8988T (cell line): ENCODE measurements at places on chromosomes 1 and 21.

- DNase-seq, result no peak
Measured at GRCh38 chr1:27931184-27931583, 3.6 kb upstream of the SMPDL3B start.

GRCh38 chr1:88888750-88889149, 2.6 kb downstream of the GTF2B start:
- DNase-seq, result no peak

- DNase-seq, result no peak
Measured at GRCh38 chr1:242842094-242842493, 317.6 kb upstream of the PLD5 start.

GRCh38 chr1:61092642-61093041, 10.3 kb downstream of the NFIA start:
- DNase-seq, result no peak

DNA sequence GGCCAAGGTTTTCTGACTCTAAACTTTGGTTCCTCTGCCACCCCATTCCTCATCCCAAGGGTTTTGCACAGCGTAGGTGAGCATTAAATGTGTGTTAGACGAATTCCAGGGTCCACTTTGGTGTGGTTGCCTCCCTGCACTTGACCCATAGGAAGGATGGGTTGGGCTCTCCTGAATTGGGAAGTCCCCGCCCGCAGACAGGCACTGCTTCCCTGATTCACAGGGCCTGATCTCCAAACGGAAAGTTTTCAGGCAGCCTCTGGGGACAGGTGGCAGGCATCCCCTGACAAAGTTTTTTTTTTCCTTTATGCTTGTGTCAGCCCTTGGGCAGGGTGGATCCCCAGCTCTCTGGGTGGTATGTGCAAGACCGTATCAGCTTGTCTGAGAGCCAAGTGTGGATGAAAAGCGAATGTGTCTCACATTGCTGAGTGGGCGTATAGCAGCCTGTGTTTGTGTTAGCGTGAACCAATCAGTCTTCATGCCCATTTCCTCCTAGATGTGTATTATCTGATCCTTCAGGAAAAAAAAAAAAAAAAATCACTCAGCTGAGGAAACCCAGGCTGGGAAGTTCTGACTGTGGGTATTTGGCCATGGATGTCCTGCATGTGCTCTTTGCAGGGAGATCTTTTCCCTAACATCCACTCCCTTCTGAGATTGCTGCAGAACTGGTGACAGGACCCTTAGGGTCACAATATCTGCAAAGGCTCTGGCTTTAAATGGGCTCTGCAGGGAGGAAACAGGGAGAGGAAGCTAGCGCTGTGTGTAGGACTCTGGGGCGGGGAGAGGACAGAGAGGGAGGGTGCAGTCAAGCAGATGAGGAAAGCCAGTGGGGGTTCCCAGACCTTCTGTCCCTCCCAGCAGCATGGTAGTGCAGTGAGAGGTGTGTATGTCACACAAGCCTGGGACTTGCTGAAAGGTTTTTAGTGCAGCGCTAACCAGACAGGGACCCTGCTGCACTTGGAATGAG, 42.2 kb upstream of the TRABD2B start:
- DNase-seq, result no peak

DNA sequence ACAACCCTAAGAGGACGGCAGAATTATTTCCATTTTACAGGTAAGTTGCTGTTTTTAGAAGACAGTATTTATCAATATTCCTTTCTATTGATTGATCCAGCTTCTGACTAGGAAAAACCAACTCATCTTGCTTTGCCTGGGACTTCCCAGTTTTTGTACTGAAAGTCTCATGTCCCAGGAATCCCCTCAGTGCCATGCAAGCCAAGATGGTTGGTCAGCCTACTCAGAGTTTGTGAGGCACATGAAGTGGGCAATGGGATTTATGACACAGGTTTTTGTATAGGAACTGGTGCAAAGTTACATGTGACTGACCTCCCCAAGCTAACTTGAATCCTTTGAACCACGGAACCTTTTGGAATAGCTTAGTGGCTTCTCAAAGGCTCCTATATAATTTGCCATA, 45.5 kb downstream of the GNG12 start:
- DNase-seq, result no peak

- DNase-seq, result no peak
Measured at GRCh38 chr1:245779797-245780755, 625.3 kb downstream of the KIF26B start.

DNA sequence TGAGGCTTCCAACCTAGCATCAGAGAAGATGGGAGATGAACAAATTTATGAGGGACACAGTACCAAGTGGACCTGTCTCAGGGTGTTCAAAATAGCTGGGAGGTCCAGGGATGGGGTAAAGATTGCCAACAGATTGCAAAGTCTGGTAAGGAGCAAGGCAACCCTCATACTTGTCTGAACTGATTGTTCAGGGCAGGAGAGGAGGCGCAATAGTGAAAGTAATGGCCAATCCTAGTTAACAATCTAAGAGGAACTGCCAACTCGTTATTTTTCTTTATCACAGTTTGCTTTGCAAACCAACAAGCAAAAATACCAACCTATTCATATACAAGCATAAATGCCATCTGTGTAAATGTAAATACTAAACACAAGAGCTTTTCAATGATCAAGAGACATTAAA, 78.4 kb upstream of the S1PR1 start:
- no peak for DNase-seq

DNA sequence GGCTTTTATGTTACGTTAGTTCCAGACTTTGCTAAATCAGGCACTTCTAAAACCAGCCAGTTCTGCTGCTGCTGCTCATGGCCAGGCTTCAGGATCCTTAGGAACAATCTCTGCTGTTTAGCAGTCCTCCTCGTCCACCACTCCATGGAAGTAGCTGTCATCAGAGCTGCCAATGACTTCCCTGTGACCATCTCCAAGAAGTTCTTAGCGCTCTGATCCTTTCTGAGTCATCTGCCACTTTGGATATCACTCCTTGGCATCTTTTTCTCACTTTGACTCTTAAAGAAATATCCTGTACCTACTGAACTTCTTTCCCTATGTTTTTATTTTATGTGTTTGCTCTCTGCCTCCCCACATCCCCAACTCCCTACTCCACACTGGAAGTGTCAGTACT, 14.7 kb upstream of the IRF2BP2 start:
- DNase-seq, result no peak

DNA sequence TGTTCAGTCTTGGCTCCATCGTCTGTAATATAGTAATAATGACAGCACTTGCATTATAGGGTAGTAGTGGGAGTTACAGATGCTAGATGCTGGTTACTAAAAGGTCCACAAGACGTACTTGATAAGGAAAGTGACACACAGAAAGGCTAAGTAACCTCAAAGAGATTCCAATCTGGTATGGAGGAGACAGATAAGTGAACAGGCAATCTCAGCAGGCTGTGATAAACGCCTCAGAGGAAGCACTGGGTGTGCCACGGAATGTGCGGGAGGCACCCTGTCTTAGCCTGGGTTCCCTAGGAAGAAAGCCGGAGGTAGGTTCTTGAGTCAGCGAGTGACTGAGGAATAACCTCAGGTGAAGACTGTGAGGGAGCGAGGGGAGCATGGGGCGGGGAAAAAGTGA, 4.6 kb upstream of the CTPS1 start:
- no peak for DNase-seq

- DNase-seq, result no peak
Measured at GRCh38 chr21:39150877-39151276, 32.4 kb downstream of the PSMG1 start.

GRCh38 chr1:228830185-228830953, 95.1 kb downstream of the RHOU start:
- DNase-seq, result no peak

- DNase-seq, result no peak
Measured at GRCh38 chr1:156420205-156421061, 51.4 kb downstream of the RHBG start.

GRCh38 chr1:5423109-5423508, 569.1 kb downstream of the NPHP4 start:
- no peak for DNase-seq

DNA sequence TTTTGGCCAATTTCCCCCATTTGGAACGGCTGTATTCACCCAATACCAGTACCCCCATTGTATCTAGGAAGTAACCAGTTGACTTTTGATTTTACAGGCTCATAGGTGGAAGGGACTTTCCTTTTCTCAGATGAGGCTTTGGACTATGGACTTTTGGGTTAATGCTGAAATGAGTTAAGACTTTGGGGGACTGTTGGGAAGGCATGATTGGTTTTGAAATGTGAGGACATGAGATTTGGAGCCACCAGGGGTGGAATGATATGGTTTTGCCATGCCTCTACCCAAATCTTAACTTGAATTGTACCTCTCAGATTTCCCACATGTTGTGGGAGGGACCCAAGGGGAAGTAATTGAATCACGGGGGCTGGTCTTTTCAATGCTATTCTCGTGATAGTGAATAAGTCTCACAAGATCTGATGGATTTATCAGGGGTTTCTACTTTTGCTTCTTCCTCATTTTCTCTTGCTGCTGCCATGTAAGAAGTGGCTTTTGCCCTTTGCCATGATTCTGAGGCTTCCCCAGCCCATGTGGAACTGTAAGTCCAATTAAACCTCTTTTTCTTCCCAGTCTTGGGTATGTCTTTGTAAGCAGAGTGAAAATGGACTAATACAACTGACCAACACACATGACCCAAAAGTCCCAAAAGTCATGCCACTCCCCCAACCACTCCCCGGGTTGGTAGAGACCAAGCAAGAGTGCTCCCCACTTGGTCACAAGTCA, 35.4 kb upstream of the ZNF496 start:
- no peak for DNase-seq

DNA sequence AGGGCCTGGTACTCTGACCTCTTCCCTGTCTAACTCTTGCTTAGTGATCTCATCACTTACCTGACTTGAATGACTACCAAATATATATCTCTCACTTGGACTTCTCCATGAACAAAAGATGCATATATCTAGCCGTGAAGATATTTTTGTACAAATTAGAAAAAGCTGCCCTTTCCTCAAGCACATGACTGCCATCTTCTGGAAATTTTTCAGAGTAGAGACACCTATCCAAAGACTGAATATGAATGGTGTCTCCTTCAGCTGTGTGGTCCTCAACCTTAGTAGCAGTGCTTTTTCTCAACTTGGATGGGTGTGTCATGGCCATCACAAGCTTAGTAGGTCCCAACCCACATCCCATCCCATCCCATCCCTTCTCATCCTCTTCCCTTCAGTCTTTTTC, 142.3 kb downstream of the DNM3 start:
- no peak for DNase-seq
